Suprapubic skin (tissue), 4 donors: ENCODE measurements at places on chromosomes 11 and 22.

- peak; percentile 76 for DNase-seq
Measured at GRCh38 chr11:1198561-1199240, 24.2 kb upstream of the MUC5B start.

GRCh38 chr22:39434721-39435120 is 22.1 kb upstream of the MGAT3 start:
- DNase-seq = no peak

GRCh38 chr11:47571357-47571729 is 5.9 kb downstream of the PTPMT1 start:
- peak; percentile 24 for DNase-seq

GRCh38 chr11:44509296-44509695 is 56.2 kb upstream of the CD82 start:
- DNase-seq = no peak

GRCh38 chr11:17558025-17558780 is 11.1 kb downstream of the OTOG start:
- DNase-seq = peak; percentile 52
